ENCODE measurements at places on chromosomes 6 and 20.

DNA sequence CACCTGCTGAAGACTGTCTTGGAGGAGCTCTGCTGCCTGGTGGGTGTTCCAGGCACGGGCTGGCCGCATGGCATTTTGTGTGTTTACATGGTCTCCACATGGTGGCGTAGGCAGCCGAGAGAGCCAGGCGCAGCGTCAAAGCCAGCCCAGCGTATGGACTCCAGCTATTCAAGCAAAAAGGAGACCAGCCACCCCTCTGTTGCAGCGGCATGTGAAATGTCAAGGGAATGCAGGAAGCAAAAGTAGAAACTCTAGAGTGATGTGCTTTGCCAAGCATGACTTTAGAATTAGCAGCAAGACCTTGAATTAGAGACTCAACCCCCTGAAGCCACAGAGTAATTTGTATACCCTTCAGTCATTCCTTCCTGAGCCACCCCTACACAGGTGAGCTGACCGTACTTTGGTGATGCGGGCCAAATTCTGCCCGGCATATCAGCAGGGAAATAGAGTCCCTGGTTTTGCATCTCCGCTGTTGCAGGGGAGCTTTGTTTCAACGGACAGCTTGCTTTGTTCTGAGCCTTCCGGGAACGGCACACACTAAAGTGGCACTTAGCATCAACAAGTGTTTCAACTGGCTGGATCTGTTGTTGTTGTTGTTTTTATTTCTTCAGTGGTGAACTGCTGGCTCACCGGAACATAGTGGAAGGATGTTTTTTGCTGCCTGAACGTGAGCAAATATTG is 48.5 kb downstream of the FNDC1 start:
- peaks cover 21% of the 10 kb centered on the region for H3K27me3 ChIP-seq
- peak; percentile 30 for DNase-seq
- no peaks in the 10 kb centered on the region for H3K36me3 ChIP-seq
- H3K4me1 ChIP-seq = peaks cover 3% of the 10 kb centered on the region
- no peak overlapping the region for H3K4me3 ChIP-seq

DNA sequence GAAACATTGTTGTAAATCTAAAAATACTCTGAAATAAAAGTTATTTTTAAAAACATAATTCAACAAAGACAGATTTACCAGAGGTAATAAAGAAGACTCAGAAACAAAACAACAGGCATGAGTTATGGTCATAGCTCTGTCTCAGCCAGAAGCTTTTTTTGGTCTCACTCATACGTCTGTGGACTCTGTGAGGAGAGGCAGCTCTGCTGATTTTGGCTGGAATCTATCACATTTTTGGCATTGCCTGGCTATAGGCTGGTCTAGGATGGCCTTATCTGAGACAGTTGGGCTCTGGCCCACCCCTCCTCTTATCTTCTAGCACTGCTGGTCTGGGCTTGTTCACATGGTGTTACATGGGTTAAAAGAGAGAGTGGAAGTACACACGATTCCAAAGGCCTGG is 514.0 kb upstream of the BTBD3 start:
- H3K4me3 ChIP-seq = no peak overlapping the region
- no peak for DNase-seq
- H3K36me3 ChIP-seq = no peaks in the 10 kb centered on the region
- no peaks in the 10 kb centered on the region for H3K27me3 ChIP-seq

GRCh38 chr6:16973545-16974386 is 128.1 kb upstream of the STMND1 start:
- H3K27ac ChIP-seq = no peak overlapping the region
- H3K27me3 ChIP-seq = peaks cover 22% of the 10 kb centered on the region
- no peak for DNase-seq
- H3K36me3 ChIP-seq = no peaks in the 10 kb centered on the region
- no peaks in the 10 kb centered on the region for H3K4me1 ChIP-seq
- no peak overlapping the region for H3K4me3 ChIP-seq

- H3K27ac ChIP-seq = no peak overlapping the region
- peaks cover 5% of the 10 kb centered on the region for H3K36me3 ChIP-seq
- no peaks in the 10 kb centered on the region for H3K4me1 ChIP-seq
- no peak overlapping the region for H3K4me3 ChIP-seq
- no peaks in the 10 kb centered on the region for H3K27me3 ChIP-seq
Observed at GRCh38 chr6:18183766-18184165, 28.5 kb downstream of the KDM1B start.

DNA sequence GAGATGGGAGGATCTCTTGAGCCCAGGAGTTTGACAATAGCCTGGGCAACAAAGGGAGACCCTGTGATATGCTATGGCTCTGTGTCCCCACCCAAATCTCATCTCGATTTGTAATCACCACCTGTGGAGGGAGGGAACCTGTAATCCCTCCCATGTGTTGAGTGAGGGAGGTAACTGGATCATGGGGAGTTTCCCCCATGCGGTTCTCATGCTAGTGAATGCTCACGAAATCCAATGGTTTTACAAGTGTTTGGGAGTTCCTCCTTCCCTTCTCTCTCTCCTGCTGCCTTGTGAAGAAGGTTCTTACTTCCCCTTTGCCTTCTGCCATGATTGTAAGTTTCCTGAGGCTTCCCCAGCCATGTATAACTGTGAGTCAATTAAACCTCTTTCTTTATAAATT is 3.4 kb downstream of the NUDT3 start:
- no peak overlapping the region for H3K4me3 ChIP-seq
- H3K36me3 ChIP-seq = no peaks in the 10 kb centered on the region
- no peak for DNase-seq
- H3K27me3 ChIP-seq = no peaks in the 10 kb centered on the region
- no peak overlapping the region for H3K27ac ChIP-seq
- peaks cover 12% of the 10 kb centered on the region for H3K4me1 ChIP-seq

GRCh38 chr20:35447082-35447789 is 8.2 kb upstream of the CEP250 start:
- peaks cover 4% of the 10 kb centered on the region for H3K27me3 ChIP-seq
- H3K27ac ChIP-seq = peak overlapping the region; percentile 76
- H3K4me1 ChIP-seq = peaks cover 7% of the 10 kb centered on the region
- H3K4me3 ChIP-seq = peak overlapping the region; percentile 84

DNA sequence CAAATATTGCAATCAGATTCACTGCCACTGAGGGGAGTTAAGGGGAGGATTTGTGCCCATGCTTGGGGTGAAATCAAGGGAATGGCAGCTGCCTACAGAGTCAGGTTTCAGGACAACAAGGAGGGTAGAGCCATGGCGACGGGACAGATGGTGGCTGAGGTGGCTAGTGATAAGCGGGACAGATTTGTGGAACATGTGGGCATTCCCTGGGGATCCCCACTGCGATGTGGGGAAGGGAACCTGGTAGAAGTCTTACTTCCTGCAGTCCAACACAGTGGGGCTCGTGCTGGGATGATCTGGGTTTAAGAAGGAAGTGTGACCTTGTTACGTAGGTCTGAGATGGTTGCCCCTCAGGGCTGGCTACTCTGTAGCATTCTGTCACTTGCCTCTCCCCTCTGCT is 292.0 kb upstream of the JARID2 start:
- H3K27me3 ChIP-seq = no peaks in the 10 kb centered on the region
- H3K4me1 ChIP-seq = no peaks in the 10 kb centered on the region
- H3K27ac ChIP-seq = no peak overlapping the region

DNA sequence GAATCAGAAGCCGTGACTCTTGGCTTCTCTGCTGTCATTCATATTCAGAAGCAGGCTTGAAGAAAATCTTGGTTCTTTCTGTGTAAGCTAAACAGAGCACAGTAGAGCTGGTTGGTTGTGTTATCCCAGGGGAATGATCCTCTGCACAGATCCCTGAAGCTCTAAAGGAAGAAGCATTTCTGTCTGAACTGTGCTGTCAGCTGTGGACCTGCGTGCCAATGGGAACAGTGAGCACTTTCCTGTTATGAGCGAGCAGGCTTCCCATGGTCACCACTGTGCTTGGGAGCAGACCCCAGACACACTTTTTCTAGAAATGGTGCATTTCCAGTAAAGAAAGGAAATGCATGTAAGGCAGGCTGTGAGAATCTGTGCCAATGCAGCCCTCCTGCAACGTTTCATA is 490.2 kb downstream of the EPM2A start:
- H3K4me1 ChIP-seq = no peaks in the 10 kb centered on the region
- no peak for DNase-seq
- no peaks in the 10 kb centered on the region for H3K36me3 ChIP-seq

DNA sequence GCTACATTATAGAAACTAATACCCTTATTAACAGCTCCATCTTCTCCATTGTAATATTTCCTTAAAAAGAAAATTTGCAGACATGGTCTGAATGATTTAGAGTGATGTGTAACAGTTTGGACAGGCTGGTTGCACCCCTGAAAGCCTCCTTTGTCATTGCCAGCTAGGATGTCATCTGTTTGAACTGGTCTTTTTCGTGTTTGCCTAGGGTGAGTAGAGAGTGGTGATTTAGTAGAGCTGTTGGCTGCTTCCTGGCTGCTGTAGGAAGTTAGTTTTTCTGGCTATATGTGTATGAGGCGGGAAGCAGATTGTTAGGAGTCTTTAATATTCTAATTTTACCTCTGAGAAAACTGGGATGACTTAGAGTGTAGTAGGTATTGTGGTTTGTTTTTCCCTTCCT is 101.1 kb downstream of the ZFAND3 start:
- H3K4me1 ChIP-seq = peaks cover 9% of the 10 kb centered on the region
- H3K27ac ChIP-seq = no peak overlapping the region
- no peak for DNase-seq
- H3K4me3 ChIP-seq = no peak overlapping the region
- peaks cover 6% of the 10 kb centered on the region for H3K36me3 ChIP-seq
- no peaks in the 10 kb centered on the region for H3K27me3 ChIP-seq

- peaks cover 18% of the 10 kb centered on the region for H3K4me1 ChIP-seq
- peak; percentile 95 for DNase-seq
- H3K27me3 ChIP-seq = no peaks in the 10 kb centered on the region
- H3K27ac ChIP-seq = peak within 1 kb of the TSS; percentile 100
- no peaks in the 10 kb centered on the region for H3K36me3 ChIP-seq
Observed at GRCh38 chr6:138773177-138774091, at the start of gene CCDC28A. Gene CCDC28A (plus strand): TSS chr6:138773769. CDS start chr6:138776121, 2,352 bp downstream.

DNA sequence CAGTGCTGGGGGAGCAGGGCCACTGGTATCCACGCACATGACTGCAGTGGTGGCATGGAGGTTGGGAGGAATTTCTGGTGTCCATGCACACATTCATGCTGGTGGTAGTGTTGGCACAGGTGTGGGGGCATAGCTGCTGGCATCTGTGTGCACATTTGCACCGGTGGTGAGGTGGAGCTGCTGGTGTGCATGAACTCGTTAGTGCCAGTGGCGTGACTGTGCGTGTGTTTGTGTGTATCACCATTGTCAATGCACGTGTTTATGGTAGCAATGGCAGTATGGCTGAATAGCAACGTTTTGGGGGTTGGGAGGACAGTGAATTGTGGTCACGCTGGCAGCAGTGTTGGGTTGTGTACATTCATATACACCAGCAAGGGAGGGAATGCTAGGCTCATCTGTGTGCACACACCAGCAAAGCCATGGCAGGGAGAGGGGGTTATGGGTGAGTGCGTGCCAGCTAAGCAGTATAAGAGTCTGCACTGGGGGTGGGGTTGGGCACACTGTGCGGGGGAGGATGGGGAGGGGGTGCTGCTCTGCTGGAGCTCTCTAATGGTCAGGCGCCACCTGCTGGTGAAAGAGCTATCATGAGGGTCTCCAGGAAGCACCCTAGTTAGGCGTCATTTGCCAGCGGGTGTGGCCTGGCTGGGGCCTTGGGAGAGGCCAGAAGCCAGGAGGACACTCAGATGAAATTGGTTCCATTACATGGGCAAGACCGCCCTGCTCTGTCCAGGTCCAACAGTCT is 626.1 kb upstream of the ID4 start:
- no peak overlapping the region for H3K4me3 ChIP-seq
- no peak for DNase-seq
- H3K27me3 ChIP-seq = no peaks in the 10 kb centered on the region

DNA sequence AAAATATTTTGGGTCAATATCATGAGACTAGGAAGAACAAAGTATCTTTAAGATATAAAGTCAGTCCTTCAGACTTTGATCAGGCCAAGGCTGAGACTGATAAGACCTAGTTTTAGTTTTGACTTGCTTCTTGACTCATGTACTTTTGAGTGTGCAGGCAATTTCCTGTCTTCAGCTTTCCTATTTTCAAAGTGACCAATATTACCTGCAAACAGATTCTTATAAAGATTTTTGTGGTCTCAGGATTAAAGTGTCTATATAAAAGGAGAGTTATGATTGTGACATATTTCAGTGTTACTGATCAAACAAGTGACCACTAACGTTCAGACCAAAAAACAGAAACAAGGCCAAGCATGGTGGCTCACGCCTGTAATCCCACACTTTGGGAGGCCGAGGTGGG is 36.0 kb upstream of the AKIRIN2 start:
- H3K36me3 ChIP-seq = peaks cover 2% of the 10 kb centered on the region
- no peaks in the 10 kb centered on the region for H3K27me3 ChIP-seq
- H3K27ac ChIP-seq = no peak overlapping the region
- peaks cover 31% of the 10 kb centered on the region for H3K4me1 ChIP-seq
- no peak for DNase-seq
- H3K4me3 ChIP-seq = no peak overlapping the region

GRCh38 chr6:4645713-4646360 is 130.4 kb upstream of the CDYL start:
- no peak overlapping the region for H3K4me3 ChIP-seq
- no peak overlapping the region for H3K27ac ChIP-seq
- DNase-seq = no peak
- peaks cover 7% of the 10 kb centered on the region for H3K4me1 ChIP-seq
- H3K27me3 ChIP-seq = peaks cover 34% of the 10 kb centered on the region
- H3K36me3 ChIP-seq = no peaks in the 10 kb centered on the region

DNA sequence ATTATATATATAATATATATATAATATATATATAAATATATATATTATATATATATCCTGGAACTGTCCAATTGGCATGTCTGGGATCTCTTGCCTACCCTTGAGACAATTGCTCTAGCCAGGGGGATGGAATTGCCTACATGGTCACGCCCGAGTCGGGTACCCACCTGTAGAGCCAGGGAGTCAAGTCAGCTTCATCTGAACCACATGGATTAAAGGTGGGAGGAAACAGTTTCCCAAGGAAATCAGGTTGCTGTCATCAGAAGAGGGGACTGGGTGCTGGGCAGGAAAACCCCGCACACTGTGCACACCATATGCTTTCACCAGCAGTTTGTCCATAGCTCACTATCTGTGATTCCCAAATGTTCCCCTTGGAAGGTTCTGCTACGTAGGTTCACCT is 252.5 kb upstream of the NOX3 start:
- no peak for DNase-seq
- no peaks in the 10 kb centered on the region for H3K27me3 ChIP-seq
- no peaks in the 10 kb centered on the region for H3K36me3 ChIP-seq
- H3K27ac ChIP-seq = no peak overlapping the region

DNA sequence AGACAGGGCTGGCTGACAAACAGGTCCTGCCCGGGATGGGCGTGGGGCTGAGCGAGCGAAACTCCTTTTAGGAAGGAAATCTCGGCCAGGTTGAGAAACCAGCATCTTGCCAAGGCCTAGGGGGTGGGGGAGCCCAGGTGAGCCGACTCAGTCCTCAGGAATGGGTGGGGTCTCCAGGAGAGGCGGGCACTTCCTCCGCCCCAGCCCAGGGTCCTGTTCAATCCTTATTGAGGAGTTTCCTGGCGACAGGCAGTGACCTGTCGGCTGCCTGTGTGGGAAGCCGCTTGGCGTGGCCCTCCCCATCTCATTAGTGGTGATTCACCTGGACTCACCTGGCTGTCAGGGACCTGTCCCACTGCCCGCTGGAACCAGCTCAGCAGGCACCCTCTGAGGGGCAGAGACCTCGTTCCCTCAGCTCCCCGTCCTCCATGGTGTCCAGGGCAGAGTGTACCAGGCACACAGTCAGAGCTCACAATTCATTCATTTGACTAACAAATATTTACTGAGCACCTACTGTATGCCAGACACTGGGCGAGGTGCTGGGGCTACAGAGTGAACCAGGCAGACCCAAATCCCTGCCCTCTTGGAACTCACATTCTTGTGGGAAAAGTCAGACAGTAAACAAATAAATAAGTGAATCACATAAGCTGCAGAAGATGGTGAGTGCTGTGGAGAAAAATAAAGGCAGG is 51.1 kb downstream of the FGD2 start:
- no peak for DNase-seq
- H3K27me3 ChIP-seq = no peaks in the 10 kb centered on the region
- peaks cover 28% of the 10 kb centered on the region for H3K4me1 ChIP-seq
- no peak overlapping the region for H3K4me3 ChIP-seq
